ENCODE measurements at places on chromosomes 6 and 20. TPM values are rescaled to one million over a fixed set of nuclear protein-coding genes. Genes with fewer than 3 reads are reported as not detected.
A peak's percentile ranks its signal among the peaks of the same experiment; 100 is the strongest.

DNA sequence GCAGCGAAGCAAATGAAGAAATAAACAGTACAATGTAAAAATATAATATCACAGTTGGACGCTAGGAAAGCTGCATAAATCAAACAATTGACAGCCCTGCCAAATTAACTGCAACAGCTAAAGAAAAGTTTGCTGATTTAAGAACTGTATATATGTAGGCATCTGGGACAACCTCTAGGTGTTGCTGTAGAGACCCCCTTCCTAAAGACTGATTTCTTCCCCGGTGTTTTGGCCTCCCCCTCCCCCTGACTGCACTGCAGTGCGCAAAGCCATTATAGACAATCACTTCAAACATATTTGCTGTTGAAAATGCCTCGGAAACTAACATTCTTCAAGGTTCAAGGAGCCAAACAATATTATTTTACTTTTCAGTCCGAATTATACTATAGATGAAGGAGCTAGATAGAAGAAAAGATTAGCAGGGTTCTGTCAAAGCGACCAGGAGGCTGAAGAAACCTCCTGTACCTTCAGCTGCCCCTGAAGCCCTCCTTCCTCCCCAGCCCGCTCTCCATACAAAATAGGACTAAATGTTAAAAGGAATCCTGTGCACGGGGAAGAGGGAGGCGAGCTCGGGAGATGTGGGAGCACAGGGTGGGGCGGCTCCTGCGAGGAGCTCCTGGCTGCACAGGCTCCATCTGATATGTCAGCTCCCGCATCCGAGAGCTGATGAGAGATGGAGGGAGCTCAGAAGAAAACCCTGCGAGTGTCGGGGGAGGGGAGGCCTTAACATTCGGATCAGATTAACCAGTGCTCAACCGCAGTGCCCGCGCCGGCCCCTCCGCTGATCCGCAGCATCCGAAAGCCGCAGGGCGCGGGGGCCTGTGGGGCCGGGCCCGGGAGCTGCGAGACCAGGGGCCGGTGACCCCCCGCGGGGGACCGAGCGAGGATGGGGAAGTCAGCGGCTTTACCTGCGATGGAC, 822 bp downstream of the ELOVL4 start:
- peak; percentile 36 for DNase-seq

DNA sequence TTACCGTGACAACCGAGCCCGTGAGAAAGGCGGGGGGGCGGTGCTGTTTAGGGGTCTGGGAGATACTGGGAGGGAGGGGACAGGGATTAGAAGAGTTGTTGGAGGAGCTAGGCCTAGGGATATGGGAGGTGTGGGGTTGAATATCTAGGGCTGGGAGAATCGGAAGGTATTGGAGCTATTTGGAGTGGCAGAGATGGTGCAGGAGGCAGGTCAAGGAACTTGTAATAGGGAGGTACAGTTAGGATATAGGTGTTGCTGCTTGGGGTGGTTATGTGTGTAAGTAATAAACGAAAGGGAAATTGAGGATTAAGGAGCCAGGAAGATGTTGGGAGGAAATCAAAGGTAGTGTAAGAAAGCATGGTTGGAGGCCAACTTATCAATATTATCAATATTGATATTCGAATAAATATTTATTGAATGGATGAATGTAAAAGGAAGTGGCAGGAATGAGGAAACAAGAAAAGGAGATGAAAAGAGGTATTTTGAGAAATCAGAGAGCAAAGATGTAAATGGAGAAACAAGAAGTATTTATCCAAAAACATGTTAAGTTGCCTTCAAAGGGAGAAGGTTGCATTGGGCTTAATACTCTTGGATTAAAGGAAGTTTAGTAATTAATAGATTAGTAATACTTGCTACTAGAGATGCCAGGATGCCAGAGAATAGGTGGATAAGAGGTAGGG, 602 bp downstream of the PPP1R11 start:
- DNase-seq: no peak

- DNase-seq: no peak
Observed at GRCh38 chr6:24323632-24324337, 34.1 kb downstream of the DCDC2 start.

GRCh38 chr6:134094441-134094840, 42.0 kb upstream of the SLC2A12 start:
- DNase-seq: no peak

GRCh38 chr6:115271434-115271833, 789.3 kb downstream of the FRK start:
- DNase-seq: no peak

DNA sequence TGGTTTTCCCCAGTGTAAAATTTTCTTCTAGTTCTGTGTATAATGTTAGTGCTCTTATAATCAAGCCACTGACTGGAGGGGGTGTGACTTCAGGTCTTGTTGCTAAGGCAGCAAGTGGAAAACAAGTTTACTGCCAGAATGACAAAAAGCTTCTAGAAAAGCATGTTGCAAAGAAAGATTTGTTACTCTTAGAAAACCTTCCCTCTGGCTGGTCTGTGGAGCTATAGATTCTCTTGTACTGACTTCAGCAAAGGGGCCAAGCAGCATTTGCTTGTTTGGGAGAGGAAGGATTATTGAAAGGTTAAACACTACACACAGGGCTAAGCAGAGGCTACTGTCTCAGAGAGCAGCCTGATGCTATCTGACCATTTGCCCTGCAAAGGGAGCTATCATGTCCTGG, 288.8 kb downstream of the BTBD9 start:
- peak; percentile 80 for DNase-seq

- peak; percentile 86 for DNase-seq
Observed at GRCh38 chr6:142946924-142947713, 2.1 kb upstream of the HIVEP2 start.

- peak; percentile 33 for DNase-seq
Observed at GRCh38 chr20:34112600-34113101, 608 bp upstream of the EIF2S2 start.

GRCh38 chr6:56516003-56516402, 126.7 kb downstream of the DST start:
- DNase-seq: no peak

DNA sequence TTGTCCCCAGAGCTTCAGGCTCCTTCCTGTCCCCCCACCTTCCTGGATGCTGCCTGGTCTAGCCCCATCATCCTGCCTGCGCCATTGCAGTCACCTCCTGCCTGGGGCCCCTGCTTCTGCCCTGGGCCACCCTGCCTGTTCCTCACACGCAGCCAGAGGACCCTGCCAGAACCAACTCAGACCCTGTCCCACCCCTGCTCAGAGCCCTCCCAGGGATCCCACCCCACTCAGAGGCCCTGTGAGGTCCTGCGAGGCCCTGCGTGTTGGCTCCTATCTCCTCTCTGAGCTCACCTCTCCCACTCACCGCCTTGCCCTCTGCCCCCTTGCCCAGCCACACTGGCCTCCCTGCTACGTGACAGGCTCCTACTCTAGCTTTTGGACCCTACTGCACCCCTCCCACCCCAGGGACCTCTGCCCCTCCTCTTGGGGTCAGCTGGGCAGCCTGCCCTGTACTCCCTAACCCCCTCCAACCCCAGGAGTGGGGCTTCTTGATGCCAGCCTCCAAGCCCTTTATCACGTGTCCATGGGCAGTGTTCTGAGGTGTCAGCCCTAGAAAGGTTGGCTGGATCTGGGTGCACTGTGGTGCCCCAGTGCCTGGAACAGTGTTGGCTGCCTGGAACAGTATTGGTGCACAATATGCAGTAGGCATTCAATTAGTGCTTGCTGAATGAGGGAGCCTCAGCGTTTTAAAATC, 68.3 kb downstream of the CEBPB start:
- DNase-seq: no peak

- DNase-seq: no peak
Observed at GRCh38 chr6:23339268-23339667, 769.9 kb downstream of the HDGFL1 start.

- no peak for DNase-seq
Observed at GRCh38 chr20:51553897-51554486, 11.5 kb upstream of the NFATC2 start.

DNA sequence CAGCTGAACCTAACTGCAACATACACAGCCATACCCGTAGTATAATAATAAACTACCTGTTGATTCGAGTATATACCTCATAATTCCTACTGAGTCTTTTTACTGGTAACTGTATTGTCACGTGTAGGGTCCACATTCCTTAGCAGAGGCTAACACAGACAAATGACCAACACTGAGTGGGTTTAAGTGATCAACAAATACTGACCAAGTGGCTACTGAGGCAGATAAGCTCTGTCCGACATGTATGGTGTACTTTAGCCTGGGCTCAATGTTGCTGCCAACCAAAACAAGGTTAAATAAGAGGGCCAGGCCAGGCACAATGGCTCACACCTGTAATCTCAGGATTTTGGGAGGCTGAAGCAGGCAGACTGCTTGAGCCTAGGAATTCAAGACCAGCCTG, 12.7 kb downstream of the ELOVL5 start:
- no peak for DNase-seq

DNA sequence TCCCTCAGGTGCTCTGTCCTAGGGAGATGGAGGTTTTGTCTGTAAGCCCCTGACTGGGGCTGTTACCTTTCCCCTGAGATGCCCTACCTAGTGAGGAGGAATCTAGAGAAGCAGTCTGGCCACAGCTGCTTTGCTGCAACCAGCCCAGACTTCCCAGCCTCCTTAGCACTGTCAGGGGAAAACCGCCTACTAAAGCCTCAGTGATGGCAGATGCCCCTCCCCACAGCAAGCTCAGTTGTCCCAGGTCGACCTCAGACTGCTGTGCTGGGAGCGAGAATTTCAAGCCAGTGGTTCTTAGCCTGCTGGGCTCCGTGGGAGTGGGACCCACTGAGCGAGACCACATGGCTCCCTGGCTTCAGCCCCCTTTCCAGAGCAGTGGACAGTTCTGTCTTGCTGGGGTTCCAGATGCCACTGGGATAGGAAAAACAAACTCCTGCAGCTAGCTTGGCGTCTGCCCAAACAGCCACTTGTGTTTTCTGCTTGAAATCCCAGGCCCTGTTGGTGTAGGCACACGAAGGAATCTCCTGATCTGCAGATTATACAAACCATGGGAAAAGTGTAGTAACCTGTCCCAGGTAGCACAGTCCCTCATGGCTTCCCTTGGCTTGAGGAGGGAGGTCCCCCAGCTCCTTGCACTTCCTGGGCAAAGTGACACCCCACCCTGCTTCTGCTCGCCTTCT, 146.4 kb upstream of the PROKR2 start:
- no peak for DNase-seq

GRCh38 chr6:7155871-7156579, 48.3 kb downstream of the RREB1 start:
- no peak for DNase-seq

- DNase-seq: no peak
Observed at GRCh38 chr6:111523484-111524167, 40.6 kb upstream of the REV3L start.

DNA sequence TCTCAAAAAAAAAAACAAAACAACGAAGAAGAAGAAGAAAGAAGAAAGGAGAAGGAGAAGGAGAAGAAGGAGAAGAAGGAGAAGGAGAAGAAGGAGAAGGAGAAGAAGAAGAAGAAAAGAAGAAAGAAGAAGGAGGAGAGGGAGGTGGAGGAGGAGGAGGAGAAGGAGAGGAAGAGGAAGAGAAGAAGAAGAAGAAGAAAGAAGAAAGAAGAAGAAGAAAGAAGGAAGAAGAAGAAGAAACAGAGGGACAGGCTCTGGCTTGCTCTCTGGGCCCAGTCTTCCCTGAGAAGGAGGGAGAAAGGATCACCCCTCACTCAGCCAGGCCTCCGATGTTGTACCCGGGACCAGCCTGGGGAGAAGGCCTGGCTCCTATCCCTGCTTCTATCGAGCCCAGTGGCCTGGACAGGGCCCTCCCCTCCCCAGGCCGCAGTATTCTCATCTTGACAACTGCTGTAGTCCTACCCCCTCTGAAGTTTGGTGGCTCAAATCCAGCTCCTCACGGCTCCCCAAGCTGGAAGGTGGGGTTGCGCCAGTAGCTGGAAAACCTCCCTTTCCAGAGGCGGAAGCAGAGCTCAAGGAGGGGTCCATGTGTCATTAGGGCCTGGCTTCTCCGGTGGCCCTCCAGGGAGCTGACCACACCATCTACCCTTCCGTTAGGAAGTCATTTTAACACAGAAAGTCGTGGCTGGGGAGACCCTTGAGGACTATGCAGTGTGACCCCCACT, 18.9 kb downstream of the C6orf132 start:
- no peak for DNase-seq

GRCh38 chr6:125868678-125869395, 78.1 kb downstream of the NCOA7 start:
- DNase-seq: no peak

DNA sequence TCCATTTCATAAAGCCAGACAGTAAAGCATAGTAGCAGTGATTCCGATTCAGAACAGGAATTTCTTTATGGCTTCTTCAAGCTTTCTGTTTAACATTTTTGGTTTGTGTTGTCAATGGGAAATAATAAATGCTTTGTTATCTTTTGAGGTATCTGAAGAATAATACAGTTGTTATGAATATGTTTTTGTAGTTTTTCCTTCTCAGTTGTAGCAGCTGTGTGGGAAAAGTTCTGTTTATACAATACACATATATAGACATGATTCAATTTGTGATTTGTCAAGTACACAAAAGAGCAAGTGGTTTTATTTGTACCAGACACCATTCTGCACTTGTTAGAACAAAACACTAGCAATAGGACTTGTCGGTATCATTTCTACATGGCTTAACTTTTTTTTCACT, 96.6 kb downstream of the CDYL start:
- no peak for DNase-seq

DNA sequence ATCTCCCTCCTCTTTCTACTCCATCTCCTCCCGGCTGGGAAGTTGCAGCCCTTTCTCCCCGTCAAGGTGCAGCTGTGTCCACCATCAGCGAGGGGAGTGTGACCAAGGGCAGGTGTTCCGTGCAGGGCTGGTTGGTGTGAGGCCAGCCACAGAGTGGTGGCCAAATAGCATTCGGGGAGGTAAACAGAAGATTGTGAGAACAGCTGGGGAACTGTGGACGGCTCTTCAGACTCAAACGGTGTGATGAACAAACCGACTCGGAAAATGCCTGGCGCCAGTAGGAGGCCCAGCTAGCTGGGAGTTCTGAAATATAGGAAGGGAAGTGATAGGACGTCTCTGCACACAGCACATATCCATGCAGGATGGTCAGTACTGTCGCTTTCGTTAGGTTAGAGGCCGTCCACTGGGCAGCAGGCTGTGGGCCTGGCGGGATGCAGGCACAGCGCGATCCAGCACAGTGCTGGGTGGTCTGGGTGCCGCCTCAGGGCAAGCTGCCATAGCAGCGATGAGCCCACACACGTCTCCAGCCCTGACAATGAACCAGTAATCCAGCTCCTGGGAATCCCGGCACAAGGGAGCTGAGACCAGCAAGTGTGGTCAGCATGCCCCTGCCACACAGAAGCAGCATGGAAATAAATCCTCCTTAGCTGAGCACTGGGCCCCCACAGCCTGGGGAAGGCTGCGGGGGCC, 258.1 kb downstream of the TAF4 start:
- peak; percentile 10 for DNase-seq

DNA sequence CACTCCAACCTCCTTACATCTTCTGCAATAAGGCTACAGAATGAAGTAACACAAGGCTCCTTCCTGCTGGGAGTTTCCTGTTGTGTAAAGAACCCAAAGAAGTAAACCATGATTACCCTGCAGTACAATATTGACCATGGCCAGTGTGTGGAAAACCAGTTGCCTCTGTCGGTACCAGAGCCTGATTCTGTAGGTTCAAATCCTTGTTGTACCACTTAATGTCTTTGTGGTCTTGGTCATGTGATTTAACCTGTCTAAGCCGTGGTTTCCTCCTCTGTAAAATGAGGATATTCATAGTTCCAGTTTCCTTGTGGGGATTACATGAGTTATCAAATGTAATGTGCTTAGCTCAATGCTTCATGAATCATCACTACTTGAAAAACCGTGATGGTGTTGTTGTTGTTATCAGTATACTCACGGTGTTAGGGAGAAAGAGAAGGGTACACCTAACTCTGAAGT, 60.3 kb upstream of the PRELID3B start:
- no peak for DNase-seq

Gene OR2J3
- polyA plus RNA-seq: not detected

Gene PRND
- polyA plus RNA-seq: 47.3 TPM

Gene AAR2
- 27.7 TPM for polyA plus RNA-seq

Gene NNAT
- polyA plus RNA-seq: 534 TPM

Gene PNPLA1
- not detected for polyA plus RNA-seq

Gene CTAGE9
- not detected for polyA plus RNA-seq

Gene SIGLEC1
- 4.9 TPM for polyA plus RNA-seq

Measured in muscle of back (tissue), 13 donors.